ENCODE measurements at places on chromosomes 5 and 9.

DNA sequence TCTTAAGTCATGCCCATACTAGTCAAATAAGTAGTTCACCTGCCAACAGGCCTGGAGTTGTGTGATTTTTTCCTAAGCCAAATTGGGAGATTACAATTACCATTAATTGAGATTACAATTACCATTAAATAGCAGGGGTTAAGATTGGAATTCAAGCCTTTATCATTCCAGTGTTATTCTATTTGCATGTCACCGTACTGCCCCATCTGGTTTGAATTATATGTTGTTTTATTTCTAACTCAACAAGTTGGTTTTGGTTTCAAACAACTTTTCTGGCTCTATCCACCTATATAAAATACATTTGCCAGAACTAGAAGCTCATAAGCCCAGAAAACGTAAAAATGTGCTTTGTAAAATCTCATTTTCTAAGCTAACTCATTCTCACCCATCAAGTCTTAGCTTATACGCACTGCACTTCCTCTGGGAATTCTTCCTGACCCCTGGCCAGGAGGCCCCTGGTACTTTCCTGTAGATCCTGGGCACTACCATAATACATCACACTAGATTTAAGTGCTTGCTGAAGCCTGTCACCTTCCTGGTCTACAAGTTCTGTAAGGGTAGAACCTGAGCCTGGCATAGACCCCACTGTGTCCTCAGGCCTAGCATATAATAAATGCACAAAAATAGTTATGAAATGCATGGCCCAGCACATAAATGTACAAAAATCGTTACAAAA, 242.0 kb upstream of the TRPM3 start:
- DNase-seq: no peak

DNA sequence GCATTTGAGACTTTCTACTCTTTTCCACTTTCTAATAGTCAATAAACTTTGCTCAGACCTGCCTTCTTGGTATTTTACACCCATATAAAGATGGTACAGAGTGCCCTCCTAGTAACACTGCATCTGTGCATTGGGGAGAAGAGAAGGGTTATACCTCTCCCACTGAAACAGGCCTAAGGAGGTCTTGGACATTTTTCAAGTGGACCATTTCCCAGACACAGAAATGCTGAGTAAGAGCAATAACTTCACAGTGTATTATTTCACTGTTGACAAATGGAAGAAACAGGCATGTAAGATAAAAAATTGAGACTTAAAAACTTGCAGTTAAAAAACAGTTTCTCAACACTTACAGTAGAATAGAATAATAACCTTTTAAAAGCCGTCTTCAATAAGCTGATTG, 1224.0 kb upstream of the CDH18 start:
- no peak for DNase-seq

- no peak for DNase-seq
Observed at GRCh38 chr5:170633235-170634081, 129.6 kb downstream of the KCNIP1 start.

DNA sequence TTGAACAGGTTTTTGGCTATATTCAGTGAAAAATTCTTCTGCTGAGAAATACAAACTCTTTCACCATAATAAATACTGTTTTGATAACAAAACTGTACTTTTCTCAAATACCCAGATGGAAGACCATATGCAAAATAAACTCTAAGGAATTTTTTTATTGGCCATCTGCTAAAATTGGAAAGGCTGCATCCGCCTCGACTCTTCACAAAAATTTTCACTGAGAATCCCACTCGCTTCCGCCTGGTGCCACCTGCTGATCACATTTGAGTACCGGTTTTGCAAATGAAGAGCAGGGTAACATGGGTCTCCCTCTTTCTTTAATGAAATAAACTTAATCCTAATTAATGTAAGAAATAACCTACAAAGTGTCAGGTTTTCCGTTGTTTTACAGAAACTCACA, 76.4 kb downstream of the TTLL11 start:
- no peak for DNase-seq

- DNase-seq: no peak
Observed at GRCh38 chr9:68755752-68756151, 50.7 kb downstream of the PIP5K1B start.

GRCh38 chr5:135239453-135240282, 159.4 kb downstream of the MACROH2A1 start:
- DNase-seq: no peak

- no peak for DNase-seq
Observed at GRCh38 chr9:23117616-23118015, 671.0 kb downstream of the DMRTA1 start.

GRCh38 chr5:111197523-111197922, 26.7 kb upstream of the CAMK4 start:
- no peak for DNase-seq

- peak; percentile 66 for DNase-seq
Observed at GRCh38 chr9:69324549-69325401, at the start of gene ENTREP1. TSS of gene ENTREP1 (plus strand) at chr9:69325215. CDS start at chr9:69325310, 95 bp downstream.

DNA sequence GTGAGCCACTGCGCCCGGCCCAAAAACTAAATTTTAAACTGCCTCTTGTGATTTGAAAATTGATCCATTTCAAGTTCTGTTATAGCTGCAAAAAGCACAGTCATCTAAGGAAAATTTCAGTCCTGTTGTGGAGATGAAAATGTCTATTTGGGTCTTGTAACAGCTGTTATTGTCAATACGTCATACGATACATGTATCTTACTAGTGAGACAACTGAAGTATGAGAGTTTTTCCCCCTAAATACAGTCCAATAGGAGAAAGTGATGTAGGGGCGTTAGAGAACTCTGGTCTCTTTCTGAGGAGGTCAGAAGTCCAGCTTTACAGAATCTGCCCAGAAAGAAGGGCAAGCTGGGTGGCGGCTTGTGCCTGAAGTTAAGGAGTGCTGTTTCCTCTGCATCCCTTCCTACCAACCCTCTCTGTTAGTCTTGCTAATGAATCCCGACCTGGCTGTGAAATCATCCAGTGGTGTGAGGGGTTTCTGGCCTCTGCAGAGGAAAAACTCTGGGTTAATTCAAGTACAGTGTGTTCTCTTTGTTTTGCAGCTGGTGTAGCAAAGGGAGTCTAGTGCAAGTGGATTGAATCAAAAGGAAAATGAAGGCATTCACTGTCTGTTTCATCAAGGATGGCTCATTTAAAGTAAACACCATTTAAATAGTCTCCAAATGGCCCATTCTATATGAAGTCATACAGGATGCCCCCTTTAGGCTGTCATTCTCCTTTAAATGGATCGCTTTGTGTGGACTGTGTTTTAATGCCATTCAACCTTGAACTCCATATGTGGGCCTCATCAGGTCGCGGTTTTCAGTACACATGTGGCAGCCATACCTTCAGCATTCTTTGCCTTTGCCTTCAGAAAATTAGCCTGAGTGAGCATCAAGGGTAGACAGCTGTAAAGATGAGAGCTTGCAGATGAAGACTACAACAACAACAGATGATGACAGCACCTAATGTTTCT, 59.0 kb downstream of the AOPEP start:
- DNase-seq: no peak

GRCh38 chr9:1094749-1095148, 44.6 kb downstream of the DMRT2 start:
- DNase-seq: no peak

DNA sequence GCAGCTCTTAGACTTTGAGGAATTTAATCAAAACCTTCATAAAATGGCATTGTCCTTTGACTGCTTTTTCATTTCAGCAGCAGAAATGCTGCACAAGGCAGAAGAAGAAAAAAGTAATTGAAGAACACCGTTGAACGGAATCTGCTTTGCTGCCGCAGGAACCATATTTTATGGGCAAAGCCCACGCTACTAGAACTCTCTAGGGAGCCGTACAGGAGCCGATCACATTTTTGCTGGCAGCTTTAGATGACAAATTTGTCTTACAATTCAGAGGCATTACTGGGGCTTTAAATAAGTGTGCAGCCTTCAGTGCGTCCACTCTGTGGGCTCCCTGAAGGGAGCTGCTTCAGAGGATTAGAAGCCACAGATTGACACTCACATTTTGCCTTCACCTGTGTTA, 5.4 kb downstream of the CFAP90 start:
- DNase-seq: no peak

DNA sequence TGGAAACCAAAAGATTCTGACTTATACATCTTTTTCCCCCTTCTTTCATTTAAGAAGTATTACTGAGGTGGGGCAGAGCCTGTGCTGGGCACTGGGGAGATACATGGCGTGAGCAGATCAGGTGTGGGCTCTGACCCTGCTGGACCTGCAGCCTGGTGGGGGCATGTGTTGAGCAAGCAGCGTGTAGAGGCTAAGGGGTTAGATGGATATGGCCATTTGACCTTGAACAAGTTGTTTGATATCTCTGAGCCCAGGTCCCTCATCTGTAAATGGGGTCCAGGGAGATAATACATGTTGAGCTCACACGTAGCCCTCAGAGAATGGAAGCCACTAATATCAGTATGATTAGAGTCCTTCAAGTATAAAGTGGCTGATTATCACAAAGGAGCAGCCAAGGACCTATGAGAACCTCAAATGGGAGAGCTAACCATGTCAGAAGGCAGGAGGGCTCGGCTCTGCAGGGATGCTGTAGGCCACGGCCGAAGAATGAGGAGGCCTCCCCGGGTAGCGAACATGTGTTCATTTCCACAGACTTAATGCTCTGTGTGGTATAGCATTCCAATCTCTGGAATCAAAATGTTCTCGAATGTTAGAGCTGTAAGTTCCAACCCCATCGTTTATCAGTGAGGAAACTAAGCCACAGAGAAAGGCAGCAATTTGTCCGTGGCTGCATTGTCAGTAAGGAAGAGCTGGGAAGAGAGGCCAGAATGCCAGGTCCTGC, 15.4 kb upstream of the ANGPTL2 start:
- no peak for DNase-seq

DNA sequence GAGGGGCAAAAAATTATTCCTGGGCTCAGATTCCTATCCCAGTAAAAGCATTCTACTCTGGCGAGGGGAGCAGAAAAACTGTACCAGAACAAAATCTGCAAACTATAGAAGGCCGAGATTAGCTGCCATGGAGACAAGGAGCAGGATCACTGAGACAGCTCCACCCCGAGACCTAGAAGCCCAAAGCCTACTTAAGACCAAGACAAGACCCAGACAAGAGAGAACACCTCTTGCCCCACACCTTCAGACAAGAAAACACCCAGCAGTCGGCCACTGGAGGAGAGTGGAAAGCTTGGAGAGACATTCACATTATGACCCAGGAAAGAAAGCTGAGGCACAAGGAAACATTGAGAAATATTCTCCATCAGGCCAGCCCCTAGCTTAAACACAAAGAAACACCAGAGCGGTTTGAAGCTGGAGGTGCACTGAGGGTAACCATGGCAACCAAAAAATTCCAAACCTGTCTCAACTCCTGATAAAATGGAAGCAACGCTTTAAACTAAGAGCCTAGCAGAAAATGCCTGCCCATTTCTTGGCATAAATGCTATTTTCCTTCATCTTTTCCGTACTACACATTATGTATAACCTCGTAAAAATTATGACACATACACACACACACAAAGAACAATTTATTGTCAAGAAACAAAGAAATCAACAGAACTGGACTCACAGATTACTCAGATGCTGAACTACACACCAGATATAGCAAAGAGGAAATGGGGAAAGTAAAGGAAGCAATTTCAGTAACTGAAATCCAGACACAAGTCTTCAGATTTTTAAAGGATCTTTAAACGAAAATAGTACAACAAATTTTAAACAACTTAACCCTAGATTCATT, 53.8 kb upstream of the FTMT start:
- DNase-seq: no peak

- DNase-seq: no peak
Observed at GRCh38 chr9:91760906-91761305, 189.1 kb downstream of the ROR2 start.

Data from HuH-7.5 (cell line).